Stimulated activated CD8-positive, alpha-beta memory T cell treated with anti-CD3 and anti-CD28 coated beads, Interleukin-15, amount 100 ng/mL, for 4 hours (primary cell): ENCODE measurements at places on chromosomes 16 and 17.

DNA sequence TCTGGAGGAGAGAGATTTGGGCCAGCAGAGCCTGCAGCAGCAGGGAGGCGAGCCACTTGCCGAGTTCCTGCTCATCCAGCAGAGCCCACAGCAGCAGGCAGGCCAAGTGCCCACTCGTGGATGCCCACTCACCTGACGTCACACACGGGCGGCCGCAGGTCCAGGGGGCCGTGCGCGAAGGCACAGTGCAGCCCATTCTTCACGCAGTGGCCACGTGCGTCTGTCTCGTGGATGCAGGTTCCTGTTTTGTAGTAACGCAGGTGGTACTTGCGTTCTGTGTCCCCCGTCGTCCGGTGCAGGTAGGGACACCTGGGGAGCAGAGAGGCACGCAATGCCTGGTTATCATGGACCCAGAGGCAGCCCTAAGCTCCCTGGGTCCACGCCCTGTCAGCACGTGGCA lies 11.5 kb downstream of the UNKL start:
- DNase-seq, result no peak

DNA sequence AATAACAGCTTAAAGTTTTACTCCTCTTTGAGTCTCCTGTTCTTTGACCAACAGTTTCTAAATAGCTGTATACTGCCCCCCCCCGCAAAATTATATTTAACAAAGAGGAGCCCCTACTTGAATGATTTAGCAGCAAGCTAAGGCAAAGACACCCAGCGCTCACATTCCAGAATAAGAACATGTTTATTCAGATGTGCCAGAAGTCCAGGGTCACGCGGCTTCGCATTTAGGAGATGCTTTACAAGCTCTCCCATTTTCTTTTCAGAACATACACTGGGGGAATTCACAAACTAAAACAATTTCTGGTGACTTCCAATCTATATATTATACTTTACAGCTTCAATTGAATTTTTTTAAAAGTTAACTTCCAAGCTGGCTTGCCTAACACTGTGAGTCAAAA lies 5.3 kb downstream of the PLD6 start:
- no peak for DNase-seq

- peak; percentile 44 for DNase-seq
These were observed 7.5 kb upstream of the NOS2 start for GRCh38 chr17:27807567-27808470.

- DNase-seq, result peak; percentile 31
These were observed 8.1 kb upstream of the FLYWCH2 start for GRCh38 chr16:2874912-2875362.

DNA sequence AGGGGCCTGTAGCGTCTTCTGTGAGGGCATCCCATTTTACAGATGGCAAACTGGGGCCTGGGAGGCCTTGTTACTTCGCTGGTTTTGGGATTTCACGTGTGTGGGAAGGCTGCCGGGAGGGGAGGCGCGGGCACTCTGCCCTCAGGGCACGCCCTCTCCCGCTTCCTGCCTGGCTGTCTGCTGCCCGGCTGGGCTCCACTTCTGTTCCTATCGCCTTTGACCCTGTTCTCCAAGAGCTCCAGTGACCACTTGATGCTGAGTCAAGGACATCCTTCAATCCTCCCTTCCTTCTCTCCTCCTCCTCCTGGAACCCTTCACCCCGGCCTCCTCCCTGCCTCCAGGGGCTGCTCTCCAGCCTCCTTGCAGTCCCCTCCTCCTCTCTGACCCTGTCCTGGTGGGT lies 16.0 kb downstream of the SPNS3 start:
- no peak for DNase-seq
